Fibroblast of skin of left quadriceps (primary cell): ENCODE measurements at places on chromosomes 2 and 18.

- DNase-seq: peak; percentile 85
Measured at GRCh38 chr2:233486778-233487552, 79.6 kb downstream of the USP40 start.

- DNase-seq: no peak
Measured at GRCh38 chr2:95552911-95553310, 38.9 kb upstream of the TRIM43 start.

GRCh38 chr2:209805351-209805750, 33.7 kb downstream of the UNC80 start:
- no peak for DNase-seq

DNA sequence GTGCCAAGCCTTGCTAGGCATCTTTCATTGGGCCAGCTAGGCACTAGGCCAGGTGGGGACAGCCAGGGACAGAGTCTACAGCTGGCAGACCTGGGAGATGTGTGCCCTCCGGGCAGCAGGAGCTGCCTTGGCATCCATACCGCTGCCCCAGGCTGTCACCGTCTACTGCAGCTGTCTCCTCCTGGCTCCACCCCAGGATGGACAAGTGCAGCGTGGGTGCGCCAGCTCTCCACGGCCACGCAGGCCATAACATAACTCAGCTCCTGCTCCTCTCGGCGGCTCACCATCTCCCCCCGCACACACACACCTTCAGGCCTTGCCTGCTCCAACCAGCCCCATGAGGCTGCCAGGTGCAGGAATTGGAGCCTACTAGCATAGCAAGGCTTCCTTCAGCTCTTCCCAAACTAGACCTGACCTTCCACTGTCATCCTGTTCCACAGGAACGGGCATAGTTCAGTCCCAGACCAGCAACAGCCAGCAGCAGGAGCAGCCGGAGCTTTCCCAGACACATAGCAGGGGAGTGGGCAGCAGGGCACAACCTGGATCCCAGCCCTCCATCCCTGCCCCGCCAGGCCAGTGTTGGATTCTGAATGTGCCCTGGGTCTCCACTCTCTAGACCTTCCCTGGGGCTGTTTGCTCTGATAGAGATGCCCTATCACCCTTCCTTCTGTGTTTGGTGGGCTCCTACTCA, 2.5 kb upstream of the ADRA2B start:
- DNase-seq: no peak

DNA sequence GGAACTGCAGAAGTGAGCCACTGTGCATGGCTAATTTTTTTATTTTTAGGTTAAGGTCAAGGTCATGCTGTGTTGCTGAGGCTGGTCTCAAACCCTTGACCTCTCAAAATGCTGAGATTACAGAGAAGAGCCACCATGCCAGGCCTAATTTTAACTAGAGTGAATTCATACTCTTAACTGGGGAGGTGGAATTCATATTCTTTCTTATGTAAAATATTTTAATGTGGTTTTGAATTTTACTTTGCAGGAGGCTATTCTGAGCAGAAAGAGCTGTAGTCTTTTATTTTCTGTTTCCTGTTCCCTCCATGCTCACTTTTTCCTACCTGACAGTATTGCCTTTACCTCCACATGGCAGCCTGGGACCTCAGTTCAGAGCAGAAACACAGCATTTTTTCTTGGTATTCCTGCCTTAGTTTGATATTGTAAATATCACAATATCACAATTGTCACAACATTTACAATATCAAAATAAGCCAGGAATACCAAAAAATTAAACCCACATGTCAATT, 37.1 kb upstream of the CCNYL1 start:
- no peak for DNase-seq

DNA sequence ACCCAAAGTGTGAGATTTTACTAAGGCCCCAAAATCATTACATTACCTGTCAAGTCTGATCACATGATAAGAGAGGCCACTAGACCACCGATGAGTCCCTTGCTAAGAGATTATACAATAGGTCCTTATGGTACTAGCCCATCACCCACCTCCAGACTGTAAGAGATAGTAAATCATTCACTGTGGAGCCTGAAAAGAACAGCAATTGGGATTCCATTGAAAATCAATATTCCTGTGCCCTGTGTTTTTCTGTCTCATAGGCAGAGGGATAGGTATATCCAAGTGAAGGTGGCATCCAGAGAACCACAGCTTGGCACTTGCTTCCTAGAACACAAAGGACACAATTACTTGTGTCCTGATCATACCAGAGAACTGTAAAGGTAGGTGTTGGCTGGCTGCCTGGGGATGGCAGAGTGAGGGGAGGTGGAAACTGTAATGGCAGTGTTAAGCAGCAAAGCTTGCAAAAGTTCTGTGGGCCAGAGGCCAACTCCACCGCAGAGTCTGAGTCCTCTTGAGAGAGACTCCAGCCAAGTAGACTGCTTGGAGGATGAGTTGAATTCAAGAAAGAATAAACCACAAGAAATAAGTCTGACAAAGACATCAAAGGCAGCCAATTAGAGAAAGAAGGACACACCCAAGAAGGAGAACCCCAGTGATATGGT, 102.0 kb upstream of the PIEZO2 start:
- no peak for DNase-seq

DNA sequence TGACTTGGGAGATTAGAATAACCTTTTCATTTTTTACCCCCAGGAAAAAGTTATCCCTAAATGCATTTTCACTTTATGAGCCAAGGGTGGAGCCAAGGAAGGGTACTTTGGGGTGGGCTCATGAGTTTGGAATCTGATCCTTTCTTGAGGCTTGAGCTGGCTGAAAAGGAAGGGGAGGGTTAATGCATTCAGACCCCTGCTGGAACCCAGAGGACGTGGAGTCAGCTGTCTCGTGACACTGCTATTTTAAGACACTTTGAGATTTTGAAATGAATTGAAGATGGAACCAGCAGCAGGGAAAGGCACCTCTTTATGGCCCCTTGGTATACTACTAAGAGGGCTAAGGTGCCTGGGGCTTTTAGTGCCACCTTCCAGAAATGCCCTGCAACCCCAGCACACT, 90.4 kb downstream of the MARCHF4 start:
- no peak for DNase-seq

GRCh38 chr2:56263876-56264275, 80.1 kb downstream of the CCDC85A start:
- no peak for DNase-seq

- no peak for DNase-seq
Measured at GRCh38 chr18:78757014-78757413, 222.6 kb upstream of the SALL3 start.

DNA sequence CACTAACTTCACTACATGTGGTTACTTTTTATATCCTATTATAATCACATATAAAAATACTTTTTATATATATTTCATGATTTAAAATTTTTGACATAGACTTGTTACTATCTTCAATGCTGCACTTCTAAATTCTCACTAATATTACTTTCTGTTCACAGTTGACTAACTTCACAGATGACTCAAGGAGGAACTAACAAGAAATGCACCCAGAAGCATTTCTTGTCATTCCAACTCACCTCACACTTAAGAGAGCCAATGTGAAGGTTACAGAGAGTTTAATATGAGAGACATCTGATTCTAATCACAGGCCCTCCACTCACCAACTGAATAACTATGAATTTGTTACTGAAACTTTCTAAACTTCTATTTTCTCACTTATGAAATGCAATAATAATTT, 399.8 kb upstream of the SLC8A1 start:
- no peak for DNase-seq

- no peak for DNase-seq
Measured at GRCh38 chr2:188326669-188327301, 35.1 kb downstream of the GULP1 start.

DNA sequence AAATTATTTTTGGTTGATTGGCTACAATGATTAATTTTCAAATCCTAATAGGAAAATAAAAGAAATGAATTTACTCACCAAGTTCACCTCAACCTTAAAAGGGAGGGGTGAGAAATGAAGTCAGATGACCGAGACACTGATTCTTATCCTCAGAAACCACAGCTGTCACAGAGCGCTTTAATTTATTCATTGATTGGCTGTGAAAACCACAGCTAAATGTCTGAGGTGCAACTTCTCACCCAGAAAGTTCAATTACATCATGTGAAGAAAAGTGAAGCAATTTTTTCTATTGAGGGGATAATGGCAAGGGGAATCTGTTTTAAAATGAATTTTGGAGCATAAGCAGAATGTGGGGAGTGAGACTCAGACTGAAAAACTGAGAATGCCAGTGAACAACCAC, 128.4 kb downstream of the RNF152 start:
- peak; percentile 8 for DNase-seq

DNA sequence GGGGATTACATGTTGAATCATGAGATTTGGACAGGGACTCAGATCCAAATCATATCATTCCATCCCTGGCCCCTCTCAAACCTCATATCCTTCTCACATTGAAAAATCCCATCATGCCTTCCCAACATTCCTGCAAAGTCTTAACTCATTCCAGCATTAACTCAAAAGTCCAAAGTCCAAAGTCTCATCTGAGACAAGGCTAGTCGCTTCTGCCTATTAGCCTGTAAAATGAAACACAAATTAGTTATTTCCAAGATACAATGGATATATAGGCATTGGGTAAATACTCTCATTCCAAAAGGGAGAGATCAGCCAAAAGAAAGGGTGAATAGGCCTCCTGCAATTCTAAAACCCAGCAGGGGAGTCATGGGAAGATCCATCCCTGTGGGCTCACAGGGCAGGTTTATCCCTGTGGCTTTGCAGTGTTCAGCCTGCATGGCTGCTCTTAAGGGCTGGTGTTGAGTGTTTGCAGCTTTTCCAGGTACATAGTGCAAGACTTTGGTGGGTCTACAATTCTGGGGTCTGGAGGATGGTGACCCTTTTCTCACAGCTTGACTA, 21.2 kb upstream of the SLC14A1 start:
- no peak for DNase-seq

DNA sequence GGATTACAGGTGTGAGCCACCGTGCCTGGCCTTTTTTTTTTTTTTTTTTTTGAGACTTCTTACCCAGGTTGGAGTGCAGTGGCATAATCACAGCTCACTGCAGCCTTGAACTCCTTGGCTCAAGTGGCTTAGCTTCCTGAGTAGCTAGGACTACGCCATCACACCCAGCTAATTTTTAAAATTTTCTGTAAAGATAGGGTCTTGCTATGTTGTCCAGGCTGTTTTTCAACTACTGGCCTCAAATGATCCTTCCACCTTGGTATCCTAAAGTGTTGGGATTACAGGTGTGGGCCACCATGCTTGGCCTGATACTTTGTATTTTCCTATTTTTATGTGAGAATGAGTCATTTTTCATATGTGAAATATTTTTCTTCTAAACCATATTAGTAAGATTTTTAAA, 13.7 kb downstream of the ELP2 start:
- DNase-seq: no peak

- DNase-seq: no peak
Measured at GRCh38 chr2:2324565-2325101, 6.4 kb downstream of the MYT1L start.

- DNase-seq: no peak
Measured at GRCh38 chr2:233828546-233829192, 25.7 kb downstream of the HJURP start.

GRCh38 chr2:73856214-73856613, 27.5 kb downstream of the STAMBP start:
- DNase-seq: peak; percentile 92

- DNase-seq: no peak
Measured at GRCh38 chr2:201401815-201402214, 44.7 kb upstream of the FLACC1 start.

DNA sequence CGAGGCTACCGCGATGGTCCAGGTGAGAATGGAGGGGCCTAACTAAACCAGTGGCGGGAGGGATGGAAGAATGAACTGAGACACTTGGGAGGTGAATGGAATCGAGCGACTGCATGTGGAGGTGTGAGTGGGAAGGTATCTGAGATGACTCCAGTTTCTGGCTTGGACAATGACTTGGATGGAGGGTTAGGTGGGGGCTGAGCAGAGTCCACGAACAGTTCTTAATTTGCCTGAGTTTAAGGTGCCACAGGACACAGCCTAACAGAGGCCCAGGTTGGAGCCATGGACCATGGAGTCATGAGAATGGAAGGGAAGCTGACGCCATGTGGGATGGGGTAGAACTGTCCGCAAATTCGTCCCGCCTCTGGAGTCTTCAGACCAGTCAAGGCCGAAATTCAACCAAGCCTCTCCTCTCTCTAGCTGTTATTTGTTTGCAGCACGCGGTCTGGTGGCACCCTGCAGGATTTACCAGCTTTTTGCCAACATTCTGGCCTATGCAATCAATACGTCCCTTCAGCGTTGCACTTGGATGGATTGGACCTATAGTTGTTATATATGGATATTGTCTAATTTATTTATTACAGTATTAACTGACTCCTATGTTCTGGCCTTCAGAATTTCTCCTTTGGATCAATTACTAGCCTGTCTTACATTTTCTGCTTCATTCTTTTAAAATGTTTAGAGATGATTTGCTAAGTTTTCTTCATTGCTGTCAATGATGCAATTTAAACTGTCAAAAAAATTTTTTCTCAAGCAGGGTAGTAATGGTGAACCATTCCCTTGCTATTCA, 940 bp upstream of the BOLA3 start:
- DNase-seq: no peak

GRCh38 chr2:47984041-47984440, 77.7 kb upstream of the FBXO11 start:
- no peak for DNase-seq

DNA sequence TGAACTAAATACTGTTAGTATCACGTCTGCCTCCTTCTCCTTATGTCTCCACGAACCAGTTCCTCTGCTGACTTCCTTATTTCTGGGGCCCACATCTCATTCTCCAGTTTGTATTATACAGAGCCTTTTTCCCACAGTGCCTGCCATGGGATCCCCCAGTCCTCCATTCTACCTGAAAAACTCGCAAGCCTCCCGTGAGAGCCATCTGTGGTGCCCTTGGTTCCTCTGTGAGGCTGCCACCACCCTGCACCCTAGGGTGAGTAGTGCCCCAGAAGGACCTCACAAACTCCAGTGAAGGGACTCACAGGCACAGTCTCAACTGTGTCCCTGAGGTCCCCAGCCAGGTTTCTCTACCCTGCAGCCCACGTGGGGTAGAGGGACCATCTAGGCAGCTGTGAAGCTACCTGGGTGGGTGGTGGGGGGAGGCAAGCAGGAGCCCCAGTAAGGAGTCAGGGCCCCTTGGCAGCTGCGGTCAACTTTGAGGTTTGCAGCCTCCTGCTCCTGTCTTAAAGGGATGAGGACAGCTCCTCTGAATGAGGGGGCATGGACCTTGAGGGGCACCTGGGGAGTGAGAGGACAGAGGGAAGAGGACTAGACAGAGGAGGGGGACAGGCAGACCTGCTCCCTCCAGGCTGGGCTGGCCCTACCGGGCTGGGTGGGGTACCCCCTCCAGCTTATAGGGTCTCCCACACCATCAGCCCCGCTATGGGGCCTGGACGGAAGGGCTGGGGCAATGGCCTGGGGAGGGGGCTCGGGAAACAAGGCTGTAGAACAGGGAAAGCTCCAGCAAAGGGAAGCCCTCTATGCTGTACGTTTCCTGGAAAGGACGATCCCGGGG, 1.0 kb downstream of the PSTPIP2 start:
- DNase-seq: no peak

GRCh38 chr2:97718051-97718882, 4.9 kb downstream of the ZAP70 start:
- DNase-seq: no peak
